Glomerular endothelial cell (primary cell): ENCODE measurements at places on chromosomes 11 and 22. TPM values are rescaled to one million over a fixed set of nuclear protein-coding genes. Genes with fewer than 3 reads are reported as not detected.

GRCh38 chr22:32411402-32411801 lies 645 bp downstream of the RTCB start:
- no peak for DNase-seq

- DNase-seq, result no peak
Measured at GRCh38 chr22:22745225-22746060, 101.0 kb downstream of the GGTLC2 start.

DNA sequence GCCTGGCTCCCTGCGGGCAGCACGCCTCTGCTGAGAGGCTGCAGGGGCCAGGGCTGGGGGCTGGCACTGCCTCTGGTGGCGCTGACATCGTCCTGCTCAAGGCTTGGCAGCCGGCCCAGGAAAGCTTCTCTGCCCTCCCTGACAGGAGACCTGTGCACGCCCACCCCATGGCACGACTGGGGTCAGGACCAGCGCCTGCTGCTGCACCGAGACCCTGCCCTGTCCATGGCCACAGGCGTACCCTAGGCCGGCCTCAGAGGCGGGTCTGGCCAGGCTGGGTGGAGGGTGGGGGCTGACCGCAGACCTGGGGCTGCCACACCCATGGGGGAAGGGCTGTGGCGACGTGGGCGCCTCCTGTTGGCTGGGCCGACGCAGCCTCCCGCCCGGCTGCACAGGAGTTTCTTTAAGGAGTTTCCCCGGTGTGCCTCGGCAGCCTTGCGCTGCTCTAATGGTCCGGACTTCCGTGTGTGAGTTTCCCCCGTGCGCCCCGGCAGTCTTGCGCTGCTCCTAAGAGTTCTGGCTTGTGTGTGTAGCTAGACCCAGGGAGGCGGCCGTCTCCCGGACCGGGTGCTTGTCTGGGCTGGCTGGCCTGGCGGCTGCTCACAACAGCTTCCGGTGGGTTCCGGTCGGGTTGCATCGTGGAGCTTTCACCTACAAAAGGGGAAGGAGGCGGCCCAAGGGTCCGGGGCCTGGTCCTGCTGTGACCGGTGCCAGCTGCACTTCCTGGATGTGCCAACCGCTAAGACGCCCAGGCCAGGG lies 4.6 kb downstream of the TRABD start:
- no peak for DNase-seq

The ATG16L2 gene
- 25.6 and 39.7 TPM in 2 replicates for total RNA-seq
